ENCODE measurements at places on chromosomes 12 and 14. TPM values are rescaled to one million over a fixed set of nuclear protein-coding genes. Genes with fewer than 3 reads are reported as not detected.
A peak's percentile ranks its signal among the peaks of the same experiment; 100 is the strongest.

The LAG3 gene
- total RNA-seq = 12.1 TPM

GRCh38 chr12:52208424-52209165 lies 16.8 kb upstream of the KRT80 start:
- DNase-seq = no peak

DNA sequence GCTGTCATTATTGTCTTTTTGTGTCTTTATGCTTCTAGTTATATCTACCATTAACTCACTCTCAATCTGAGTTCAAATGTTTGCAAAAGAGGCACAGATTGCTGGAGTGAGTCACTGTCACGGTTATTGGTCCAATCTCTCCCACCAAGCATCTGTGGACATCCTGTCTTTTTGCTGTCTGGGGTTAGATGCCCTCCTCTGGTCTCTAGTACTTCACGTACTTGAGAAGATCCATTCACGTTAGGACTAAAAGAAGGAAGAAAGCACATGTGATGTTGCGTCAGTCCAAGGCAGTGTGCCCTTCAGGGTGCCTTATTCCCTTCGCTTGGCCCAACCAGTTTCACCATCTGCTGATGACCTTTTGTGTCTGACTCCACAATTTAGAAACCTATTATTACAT lies 72.3 kb upstream of the STXBP6 start:
- DNase-seq = no peak

GRCh38 chr12:106918746-106919145 lies 37.0 kb upstream of the TMEM263 start:
- no peak for DNase-seq

- peak; percentile 39 for DNase-seq
Observed at GRCh38 chr12:56601503-56601902, 28.6 kb downstream of the BAZ2A start.

The LRFN5 gene
- under 0.01 TPM for total RNA-seq

The SERPINA6 gene
- total RNA-seq = under 0.01 TPM

DNA sequence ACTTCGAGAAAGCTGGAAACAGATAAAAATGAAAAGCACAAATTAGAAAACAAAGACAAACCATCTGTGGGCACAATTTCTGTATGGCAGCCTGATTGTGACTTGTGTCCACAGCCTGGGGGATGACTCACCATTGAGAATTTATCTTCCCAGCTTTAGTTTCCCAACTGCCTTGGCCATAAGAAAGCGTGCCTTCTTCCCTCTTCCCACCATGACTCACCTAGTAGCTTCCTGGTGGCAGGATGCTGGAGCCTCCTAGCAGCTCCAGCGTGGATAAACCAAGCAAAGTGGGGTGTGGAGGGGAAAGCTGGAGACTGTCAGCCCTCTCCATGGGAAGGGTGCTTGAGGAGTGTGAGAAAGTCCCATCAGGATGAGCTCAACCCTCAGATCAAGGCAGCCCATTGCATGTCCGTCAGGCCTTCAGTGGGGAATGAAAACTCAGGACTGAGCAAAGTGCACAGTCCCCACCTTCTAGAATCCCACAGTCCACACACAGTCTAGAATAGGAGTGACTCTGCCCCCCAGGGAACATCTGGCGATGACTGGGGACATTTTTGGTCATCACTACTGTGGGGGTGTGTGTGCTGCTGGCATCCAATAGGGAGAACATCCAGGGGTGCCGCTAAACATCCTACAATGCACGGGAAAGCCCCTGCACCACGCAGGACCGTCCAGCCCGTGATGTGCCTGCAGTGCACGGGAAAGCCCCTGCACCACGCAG lies 22.4 kb upstream of the SERPINA6 start:
- no peak for DNase-seq

DNA sequence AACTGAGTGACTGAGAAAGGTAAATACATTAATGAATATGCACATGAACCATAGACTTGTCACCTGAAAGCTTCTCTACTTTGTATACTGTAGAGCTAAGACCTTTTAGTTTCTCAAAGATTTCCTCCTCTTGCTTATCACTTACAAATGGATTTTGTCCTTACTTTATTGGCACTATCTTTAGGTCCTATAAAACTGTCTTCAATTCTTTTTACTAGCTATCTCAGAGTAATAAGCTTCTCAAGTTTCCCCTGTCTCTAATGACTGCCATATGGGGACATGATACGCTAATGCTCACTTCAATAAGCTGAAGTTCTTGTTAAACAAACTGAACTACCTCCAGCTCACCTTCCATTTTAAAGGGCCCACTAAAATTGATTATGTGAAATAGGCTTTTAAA lies 468.2 kb upstream of the CCDC196 start:
- no peak for DNase-seq

DNA sequence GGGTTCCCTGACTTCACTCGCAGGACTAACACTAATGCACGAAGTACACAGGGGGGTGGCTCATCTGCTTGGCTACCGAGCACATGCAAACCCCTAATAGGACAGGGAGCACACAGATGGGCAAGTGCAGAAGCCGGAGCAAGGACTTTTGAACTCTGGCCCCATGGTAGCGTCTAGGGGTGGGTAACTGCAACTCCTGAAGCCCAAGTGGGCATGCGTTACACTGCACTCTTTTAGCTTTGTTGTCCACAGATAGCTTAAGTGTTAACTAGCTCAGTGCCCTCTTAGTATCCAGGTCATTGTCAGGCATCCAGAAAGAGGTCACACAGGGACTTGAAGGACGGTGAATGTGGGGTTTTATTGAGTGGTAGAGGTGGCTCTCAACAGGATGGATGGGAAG lies 3.0 kb upstream of the BLTP3B start:
- DNase-seq = no peak

DNA sequence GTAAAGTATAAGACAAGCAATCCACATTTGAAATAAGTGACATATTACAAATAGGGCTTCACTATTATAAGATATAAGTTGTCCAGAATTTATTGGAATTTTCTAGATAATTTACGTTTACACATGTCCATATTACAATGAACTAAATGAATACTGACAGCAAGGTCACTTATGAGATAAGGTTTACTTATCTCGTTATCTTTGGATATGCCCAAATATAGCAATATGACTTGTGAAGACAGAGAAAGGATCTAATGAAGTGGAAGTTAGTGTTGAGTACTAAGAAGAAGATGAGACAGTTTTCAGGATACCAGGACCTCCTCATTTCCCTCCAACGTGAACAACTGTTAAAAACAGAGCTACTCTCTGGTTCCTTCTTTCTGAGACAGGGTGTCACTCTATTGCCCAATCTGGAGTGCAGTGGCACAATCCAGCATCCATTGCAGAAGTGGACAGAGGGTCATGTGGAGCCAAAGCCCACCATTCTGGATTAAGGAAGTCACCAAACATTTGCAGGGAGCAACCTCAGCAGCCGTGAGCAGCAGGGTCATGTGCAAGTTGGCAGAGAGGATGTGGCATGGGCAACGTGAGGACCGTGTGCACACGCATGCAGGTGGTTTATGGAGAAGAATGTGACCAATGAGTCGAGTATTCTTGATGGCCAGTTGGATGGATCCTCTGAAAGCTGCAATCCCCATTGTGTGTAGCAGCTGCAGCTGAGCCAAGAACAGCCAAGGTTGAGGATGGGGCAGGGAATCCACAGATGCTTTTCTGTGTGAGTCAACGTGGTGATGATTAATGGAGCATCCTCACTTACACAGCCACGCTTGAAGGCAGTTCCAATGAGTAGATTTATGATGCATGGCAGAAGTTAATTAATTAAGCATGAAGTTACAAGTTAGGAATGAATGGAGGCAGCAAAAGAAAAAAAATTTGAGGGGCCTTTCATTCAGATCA lies 111.0 kb downstream of the BICD1 start:
- DNase-seq = no peak

DNA sequence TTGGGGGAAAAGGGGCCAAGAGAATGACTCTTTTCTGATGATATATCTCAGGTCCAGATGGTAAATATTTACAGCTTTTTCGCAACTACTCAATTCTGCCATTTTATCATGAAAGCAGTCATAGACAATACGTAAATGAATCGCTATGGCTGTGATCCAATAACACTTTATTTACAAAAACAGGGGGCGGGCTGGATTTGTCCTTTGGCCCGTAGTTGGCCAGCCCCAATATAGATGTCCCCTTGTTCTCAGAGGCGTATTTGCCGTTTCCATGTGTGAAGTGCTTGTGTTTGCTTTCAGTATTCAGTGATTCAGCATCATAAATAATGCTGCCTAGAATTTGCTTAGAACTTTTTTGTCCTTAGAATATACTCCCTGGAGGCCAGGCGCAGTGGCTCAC lies 77.2 kb downstream of the CCDC92 start:
- DNase-seq = no peak

- DNase-seq = peak; percentile 37
Observed at GRCh38 chr14:98444077-98444476, 827.9 kb downstream of the BCL11B start.

DNA sequence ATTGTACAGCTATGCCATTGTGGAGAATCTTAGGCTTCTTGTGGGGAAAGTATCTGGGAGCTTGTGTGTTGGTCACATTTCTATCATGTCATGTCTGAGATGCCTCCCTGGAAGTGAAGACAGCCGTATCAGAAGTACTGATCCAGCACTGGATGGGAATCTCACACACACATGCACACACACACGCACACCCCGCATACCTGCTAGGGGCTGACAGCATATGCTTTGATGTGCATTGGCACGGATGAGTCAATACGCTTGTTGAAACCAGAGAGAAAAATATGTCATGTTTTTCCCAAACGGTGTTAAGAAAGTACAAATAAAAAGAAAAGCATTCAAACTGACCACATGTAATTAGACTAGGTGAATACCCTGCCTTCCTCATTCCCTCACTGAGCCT lies 260.8 kb downstream of the KTN1 start:
- DNase-seq = no peak

GRCh38 chr14:76615331-76615730 lies 145.9 kb upstream of the VASH1 start:
- no peak for DNase-seq

The TAS2R7 gene
- total RNA-seq = not detected

DNA sequence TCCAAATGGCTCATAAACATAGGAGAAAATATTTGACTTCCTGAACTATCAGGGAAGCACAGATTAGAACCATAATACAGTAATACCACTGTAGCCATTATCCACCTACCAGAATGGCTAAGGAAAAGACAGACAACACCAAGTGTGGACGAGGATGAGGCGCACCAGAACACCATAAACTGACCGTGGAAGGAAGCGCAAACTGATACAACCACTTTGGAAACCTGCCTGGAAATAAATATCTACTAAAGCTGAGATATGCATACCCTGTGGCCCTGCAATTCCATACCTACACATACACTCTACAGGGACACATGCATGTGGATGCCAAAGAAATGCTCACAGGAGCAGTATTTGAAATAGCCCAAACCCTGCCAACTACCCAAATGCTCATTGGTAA lies 60.3 kb downstream of the RBM19 start:
- DNase-seq = no peak

The SMARCC2 gene
- total RNA-seq = 72.4 TPM

GRCh38 chr14:69363055-69363454 lies 35.0 kb downstream of the ERH start:
- DNase-seq = no peak

GRCh38 chr12:120457133-120457532 lies 10.9 kb downstream of the GATC start:
- DNase-seq = peak; percentile 35

GRCh38 chr14:101849640-101850039 lies 88.1 kb downstream of the PPP2R5C start:
- DNase-seq = no peak

- DNase-seq = no peak
Observed at GRCh38 chr12:127162902-127163301, 1104.1 kb upstream of the TMEM132C start.

DNA sequence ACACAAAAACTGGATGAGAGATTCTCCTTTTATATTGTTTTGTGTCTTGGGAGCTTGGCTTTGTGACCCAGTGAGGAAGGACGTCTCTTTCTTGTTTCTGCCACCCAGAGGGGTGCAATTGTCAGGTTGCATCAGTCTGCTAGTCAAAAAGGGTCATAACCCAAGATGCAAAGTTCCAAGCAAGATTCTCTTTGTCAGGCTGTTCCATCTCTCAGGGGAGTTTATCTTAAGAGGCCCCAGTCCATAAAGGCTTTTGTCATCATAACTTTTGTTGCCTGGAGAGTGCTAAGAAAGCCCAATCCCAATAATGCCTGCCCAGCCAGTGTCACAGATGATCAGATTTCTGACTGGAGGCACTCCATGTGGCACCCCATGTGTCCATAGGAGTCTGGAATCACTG lies 444.9 kb downstream of the TRHDE start:
- no peak for DNase-seq

GRCh38 chr12:125093681-125094330 lies 28.6 kb downstream of the AACS start:
- no peak for DNase-seq
